ENCODE measurements at places on chromosomes 12 and 14.

GRCh38 chr12:11827091-11828061, 177.9 kb downstream of the ETV6 start:
- no peak for DNase-seq

DNA sequence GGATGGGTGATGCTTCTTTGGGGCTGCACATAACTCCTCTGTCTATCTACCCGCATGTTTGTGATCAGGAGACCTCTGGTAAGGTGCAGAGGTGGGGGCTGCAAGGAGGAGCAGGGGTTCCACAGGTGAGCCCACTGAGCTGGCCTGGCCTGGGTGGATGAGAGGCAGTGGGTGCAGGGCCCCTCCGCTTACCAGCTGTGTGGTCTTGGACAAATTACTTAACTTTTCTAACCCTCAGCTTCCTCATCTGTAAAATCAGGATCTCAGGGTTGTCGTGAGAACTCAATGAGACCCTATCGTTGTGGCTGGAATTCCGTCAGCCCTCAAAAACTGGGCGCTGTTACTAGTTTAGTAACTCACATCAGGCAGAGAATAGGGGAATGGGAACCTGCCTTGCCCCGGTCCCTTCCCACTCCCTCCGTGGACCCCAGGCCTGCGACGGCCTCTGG, 7.5 kb downstream of the PTPN6 start:
- no peak for DNase-seq

- DNase-seq: no peak
Measured at GRCh38 chr12:20053782-20054181, 314.6 kb upstream of the PDE3A start.

- no peak for DNase-seq
Measured at GRCh38 chr12:130127912-130128789, 34.1 kb upstream of the FZD10 start.

GRCh38 chr14:83164016-83164415, 1630.4 kb upstream of the SEL1L start:
- no peak for DNase-seq

GRCh38 chr12:94481734-94482133, 22.1 kb upstream of the CEP83 start:
- DNase-seq: no peak

- no peak for DNase-seq
Measured at GRCh38 chr14:94641632-94641955, 29.4 kb downstream of the SERPINA3 start.

GRCh38 chr12:121787063-121788025, 6.1 kb downstream of the RHOF start:
- DNase-seq: no peak

DNA sequence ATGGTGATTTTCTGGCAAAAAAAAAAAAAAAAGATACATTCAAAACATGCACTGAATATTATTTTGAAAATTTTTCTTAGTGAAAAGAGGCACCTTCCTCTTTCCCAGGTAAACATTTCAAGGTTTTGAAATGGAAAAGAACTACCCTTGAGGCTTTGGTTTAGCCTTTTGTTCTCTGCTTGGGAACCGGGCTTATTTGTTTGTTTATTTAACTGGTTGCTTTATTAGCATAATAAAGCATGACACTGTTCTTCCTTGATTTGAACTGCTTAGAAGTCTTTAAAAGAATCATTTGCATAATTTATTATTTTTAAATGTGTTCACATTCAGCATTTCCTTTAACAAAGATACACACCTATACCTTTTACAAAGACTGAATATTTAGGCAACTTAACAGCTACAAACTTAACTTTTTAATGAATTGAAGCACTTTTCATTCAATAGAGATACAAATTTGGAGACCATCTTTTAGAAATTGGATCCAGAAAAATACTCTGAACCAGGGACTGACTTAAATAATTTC, 174.5 kb downstream of the FBXL14 start:
- no peak for DNase-seq

GRCh38 chr14:80164991-80165721, 46.1 kb downstream of the DIO2 start:
- no peak for DNase-seq

DNA sequence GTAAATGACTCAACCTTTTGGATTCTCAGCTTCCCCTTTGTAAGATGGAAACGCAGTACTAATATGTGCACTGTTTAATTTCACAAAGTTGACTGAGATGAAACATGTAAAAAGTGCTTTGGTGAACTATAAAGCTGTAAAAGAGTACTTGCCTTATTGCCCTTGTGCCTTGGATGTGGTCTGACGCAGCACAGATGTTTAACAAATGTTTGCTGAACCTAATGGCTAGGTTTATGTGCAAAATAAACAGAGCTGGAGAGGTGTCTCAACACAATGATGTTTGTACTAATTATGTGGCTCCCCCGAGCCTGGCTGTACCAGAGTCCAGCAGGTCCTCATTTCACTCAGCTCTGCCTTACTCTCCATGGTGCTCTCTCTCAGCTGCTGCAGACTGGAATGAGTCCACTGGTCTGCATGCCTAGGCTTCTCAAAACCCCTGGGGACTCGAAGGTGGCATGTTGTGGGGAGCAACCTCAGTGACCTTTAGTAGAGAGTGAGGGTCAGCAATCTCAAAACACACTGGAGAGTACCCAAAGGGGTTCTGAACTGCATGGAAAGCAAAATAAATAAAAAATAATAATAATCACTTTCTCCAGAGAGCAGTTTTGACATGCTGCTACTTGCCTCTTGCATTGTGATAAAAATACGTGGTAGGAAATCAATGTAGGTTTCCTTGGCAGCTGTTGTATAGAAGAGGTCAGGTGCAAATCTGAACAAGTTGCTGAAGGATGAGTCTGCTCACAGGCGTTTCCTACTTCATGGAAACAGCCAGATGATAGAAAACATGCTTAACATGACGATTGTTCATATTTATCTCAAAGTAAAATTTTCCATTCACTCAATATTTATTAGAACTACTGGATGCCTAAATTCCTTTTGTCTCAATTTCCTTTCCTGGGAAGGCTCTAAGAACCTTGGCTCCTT, 8.5 kb upstream of the AMIGO2 start:
- DNase-seq: peak; percentile 90

DNA sequence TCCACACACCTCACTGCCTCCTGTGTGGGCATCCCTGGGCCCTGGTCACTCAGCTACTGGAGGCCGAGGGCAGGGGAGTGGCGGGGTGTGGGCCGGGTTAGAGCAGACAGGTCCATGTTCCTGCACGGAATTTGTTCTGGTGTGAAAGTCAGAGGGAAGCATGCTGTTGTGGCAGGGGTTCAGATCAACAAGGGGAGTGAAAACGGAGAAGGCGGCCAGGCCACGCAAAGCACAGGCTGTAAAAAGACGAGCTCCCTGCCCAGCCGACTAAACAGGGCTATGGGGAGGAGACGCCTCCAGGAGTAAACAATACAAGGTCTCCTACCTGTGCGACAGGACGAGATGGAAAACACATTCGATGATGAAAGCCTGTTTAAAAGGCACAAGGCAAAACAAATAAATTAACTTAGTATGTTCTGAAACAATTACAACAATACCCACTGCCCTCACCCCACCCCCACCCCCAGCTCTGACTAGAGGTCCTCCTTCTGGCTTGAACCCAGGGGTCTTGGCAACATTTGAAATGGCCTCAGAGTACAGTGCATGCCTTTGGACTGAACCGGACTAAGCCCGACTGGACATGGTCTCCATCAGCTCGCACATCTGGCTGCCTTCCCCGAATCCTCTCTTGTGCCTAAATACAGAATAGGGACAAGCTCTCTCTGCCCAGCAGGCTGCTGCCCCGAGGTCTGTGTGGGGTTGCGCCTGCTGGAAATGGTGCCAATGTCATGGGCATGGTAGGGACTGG, 274.9 kb upstream of the DIO3 start:
- DNase-seq: no peak

GRCh38 chr12:27919671-27920235, 52.8 kb downstream of the PTHLH start:
- DNase-seq: no peak

DNA sequence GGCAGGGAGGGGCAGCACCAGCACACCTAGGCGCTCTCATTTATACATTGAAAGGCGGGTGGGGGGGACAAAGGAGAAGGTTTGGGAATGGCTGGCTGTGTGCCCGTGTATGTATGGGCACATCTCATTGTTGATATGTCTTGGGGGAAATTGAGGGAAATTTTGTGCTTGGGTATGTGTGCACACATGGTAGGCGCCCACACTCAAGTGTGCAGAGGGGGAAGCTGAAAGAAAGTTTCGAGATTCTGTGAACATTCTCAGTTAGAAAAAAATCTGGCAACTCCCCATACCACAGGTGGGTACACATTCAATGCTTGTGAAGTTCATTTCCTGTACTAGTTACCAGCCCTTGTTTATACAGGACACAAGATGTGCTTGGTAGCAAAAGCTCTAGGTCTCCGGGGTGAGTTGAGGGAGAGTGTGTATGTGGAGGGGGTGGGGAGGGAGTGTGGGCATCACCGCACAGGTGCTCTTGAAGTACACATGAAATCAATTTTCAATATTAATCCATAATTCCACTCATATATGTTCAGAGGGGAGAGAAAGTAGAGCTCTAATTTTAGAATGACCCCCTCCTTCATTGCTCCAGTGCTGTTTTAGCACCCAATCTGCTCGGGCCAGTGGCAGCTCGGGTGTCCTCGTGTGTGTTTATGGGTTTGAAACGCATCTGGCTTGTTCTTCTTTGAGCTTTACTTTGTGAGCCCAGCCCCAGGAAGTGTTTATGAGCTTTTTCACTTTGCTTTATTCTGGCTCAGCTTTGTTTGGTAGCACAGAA, 286.0 kb downstream of the ZFP36L1 start:
- no peak for DNase-seq

DNA sequence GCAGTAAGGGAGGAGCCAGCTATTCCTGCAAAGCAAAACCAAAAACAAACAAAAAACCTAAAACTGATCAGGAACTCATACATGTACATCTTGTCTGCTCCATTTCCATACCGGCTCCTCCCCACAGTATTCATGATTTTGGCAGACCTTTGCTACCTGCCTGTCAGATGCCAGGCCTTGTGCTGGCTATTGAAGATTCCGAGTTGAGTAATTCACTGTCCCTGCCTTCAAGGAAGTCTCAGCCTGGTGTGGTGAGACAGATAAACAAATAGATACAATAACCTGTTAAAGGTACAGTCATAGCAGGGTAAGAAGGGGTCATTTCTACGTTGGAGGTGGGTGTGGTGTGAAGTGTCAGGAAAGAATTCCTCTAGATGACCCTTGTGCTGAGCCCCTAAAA, 42.7 kb downstream of the SUSD6 start:
- no peak for DNase-seq

DNA sequence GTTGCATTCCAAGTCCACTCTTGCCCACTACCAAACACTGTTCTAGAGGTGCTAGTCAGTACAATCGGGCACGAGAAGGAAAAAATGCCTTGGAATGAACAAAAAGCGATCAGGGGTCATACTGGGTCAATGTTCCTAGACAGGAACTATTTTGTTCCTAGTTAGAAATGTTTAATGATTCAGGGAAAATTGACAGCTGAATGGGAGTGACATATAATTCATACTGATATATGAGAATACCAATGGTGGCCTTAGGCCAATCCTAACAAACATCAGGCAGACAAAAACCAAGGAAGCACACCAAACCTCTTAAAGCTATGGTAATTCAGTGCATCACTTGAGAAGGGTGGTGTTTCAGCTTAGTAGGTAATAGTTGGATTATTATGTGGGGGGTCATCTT, 51.1 kb downstream of the ANAPC7 start:
- no peak for DNase-seq

GRCh38 chr12:3662521-3662921, 90.4 kb downstream of the CRACR2A start:
- DNase-seq: no peak

DNA sequence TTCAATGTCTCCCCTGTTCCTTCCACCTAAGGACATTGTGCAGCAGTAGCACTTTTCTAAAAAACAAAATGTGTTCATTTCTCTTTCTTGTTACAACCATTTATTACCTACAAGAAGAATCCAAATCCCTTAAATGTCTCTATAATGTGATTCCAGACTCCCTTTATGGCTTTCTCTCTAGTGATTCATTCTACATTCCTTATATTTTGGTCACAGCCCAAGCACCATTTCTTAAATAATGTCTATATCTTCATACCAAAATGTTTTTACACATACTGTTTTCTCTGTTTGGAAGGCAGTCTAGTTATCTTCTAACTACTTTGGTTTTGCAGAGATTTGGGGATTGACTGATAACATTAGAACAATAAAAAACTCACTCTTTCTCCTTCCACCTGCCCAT, 1037.3 kb upstream of the FLRT2 start:
- no peak for DNase-seq

Measured in pulmonary artery endothelial cell (primary cell).